ENCODE measurements at places on chromosomes 11 and 22. TPM values are rescaled to one million over a fixed set of nuclear protein-coding genes. Genes with fewer than 3 reads are reported as not detected.
A peak's percentile ranks its signal among the peaks of the same experiment; 100 is the strongest.

The GDPD4 gene
- total RNA-seq: not detected

DNA sequence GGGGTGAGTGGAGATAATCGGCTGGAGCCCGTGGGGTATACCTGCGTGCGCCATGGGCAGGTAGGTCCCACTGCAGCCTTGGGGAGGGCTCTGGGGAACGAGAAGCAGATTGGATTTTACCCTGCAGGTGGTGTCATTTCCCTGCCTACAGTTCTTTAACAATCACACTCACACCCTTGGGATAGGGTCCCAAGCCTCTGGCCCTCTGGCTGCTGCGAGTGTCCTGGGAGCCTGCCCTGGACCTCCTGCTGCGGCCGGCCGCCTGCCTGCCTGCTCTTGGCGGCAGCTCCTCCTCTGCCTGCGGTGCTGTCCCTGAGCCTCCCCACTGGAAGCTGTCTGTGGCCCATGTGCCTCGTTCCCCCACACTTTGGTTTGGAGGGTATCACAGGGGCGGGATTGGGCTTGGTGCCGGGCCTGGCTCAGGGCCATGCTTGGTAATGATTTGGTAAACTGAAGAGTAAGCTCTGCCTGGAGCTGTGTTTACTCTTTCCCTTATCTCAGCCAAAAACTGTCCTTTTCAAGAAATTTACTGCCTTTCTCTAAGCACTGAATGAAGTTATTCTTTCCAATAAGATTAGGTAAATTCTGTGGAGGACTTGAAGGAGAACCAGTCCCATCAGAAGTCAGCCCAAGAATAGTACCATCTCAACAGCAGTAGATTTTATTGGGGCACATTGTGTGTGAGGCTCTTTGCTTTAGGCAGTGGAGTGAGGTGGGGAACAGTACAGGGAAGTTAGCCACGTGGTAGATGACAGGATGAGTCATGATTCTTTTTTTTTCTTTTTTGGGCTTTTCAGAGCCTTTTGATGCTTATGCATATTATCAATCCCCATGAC, 53.7 kb downstream of the TBC1D22A start:
- DNase-seq: peak; percentile 71

The AIFM3 gene
- total RNA-seq: 0.65 TPM

The DGCR2 gene
- 43.6 TPM for total RNA-seq

The ARHGAP8 gene
- 0.54 TPM for total RNA-seq

- DNase-seq: no peak
Measured at GRCh38 chr11:10257478-10257877, 36.5 kb downstream of the SBF2 start.

DNA sequence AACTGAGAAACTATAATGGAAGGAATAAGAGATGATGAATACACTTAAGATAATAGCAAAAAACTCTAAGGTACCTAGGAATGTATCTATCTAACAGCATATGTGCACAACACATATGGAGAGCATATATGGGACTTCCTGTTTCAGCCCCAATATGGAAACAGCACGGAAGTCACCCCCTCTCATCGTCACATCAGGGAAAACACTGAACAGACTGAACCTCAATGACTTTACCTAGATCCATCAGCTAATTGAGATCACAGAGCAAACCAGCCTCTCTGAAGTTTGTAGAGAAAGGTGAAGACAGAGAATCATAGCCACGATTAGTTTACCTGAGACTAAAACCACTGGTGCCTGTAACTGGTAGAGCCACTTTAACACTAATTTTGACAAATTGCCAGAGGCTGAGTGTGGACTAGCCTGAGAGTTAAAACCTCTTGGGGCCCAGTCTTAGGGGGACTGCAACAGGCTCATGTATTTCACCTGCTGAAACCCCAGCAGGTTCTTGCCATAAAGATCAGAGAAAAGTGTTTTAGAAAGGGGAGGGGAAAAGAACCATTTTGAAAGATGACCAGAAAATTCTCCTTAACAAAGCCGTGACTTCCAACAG, 722.6 kb downstream of the TBC1D22A start:
- DNase-seq: no peak

The CYP2D6 gene
- total RNA-seq: 0.13 TPM

The OR51I1 gene
- not detected for total RNA-seq

DNA sequence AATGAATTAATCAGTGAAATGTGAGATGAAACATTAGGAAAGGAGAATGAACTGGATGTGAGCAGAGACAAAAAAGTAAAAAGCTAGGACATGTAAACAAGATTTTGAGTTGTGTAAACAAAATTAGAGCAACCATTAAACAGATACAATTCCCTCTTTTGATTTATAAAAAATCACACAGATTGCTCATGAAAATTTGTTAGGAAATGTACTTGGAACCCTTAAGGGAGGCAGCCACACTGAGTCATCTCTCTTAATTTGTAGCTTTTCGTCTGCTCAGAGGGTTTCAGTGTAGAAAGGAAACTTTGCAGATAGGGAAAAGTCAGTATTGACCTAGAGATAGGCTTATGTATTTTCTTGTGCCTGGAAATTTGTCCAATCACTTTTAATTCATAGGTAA, 49.6 kb upstream of the ME3 start:
- peak; percentile 85 for DNase-seq

- no peak for DNase-seq
Measured at GRCh38 chr11:44690651-44691050, 36.1 kb upstream of the TSPAN18 start.

DNA sequence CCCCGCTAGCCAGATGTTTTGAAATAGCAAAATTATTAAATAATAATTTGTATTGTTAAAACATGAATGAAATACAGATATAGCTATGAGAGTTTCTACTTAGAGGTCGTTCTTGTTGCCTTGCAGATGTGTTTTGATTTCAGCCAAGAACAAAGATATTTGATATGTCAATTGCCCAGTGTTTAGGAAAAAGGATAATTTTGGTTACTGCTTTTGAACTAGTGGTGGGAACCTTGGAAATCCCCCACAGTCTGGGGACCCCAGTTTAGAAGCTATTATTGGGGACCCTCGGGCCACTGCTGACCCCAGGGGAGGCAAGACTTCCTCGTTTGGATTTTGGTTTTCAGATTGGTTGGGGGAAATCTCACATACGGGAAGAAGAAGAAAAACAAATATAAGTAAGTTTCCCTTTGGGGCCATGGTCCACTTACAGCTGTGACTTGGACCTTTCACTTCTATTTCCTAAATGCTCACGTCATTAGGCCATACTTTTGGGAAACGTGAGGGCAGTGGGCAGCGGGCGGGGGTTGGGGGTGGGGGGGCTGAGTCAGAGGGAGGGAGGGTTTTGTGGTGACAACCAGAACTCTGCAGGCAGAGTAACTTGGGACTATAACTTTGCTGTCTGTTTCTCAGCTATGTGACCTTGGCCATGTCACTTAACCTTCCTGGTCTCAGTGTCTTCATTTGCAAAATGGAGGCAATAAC, 37.0 kb downstream of the LDLRAD3 start:
- DNase-seq: no peak

DNA sequence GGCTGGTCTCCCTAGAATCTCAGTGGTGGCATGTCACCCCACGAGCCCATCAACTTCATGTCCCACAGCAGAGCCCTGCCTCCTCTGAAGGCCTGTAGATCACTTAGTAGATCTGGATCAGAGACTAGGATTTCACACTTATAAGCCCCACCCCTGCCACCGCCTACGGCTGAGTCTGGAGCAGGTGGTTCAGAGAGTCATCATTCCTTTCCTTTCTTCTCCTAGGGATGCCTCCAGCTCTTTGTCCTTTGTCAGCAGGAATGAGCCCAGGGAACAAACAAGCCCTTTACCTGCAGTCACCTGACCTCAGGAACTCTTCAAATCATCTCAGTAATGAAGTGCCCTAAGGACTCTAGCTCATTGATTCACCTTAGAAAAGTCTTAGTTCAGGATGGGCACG, 37.8 kb downstream of the SCGB1A1 start:
- DNase-seq: no peak

DNA sequence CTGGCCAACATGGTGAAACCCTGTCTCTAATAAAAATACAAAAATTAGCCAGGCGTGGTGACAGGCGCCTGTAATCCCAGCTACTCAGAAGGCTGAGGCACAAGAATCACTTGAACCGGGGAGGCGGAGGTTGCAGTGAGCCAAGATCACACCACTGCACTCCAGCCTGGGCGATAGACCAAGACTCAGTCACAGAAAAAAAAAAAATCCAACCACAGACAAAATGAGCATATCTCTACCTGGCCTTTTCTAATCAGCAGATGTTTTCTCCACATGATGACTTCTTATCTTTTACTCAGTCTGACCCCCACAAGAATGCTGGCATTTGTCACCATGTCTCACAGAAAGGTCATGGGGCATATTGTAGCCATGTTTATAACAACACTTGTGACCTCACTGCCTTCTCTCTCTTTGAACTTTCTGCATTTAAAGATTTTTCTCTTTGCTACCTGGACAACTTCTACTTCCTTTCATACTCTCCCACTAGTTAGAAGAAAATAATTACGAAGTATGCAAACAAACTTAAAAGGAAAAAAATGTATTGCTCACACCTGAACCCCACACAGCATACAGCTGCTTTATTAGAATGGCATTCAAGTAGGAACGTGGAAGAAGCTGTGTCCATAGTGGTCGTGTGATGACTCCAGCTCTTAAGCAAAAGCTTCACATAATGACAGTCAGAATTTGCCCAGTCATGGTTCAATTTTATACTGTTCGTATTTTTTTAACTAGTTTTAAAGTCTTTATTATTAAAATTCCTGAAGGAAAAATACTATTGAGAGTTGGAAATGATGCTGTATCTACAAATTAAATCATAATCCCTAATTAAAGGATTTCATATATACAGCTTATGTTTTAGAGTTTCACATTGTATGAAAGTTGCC, 65.4 kb downstream of the ZC3H12C start:
- no peak for DNase-seq

GRCh38 chr11:128610721-128611617, 23.6 kb upstream of the ETS1 start:
- no peak for DNase-seq

DNA sequence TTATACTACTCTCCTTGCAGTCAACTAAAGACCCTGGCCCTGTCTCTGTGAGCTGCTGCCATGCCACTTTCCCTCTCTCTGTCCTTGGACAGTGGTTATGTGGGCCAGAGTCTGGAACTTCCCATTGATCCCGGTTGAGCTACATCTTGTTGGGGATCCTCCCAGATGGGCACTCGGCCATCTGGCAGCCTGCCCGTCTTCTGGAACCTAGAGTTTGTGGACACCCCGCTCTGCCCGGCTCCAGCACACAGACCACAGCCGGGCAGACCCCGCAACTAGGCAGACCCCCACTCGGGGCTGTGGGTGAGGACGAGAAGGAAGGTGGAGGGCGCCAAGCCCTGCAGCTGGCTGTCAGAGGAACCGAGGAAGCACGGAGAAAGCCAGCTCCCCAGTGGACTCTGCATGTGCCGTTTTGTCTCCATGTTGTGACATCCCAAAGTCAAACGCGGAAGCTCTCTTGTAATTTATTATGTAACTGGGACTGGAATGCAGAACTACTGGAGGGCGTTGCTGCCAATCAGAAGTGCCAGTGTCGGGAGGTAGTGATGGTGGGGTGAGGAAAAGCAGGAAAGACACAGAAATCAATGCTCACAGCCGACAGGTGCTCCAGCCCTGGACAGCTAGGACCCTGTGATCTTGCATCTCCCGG, 207.7 kb downstream of the CEP164 start:
- no peak for DNase-seq
